Esophagus squamous epithelium (tissue), 5 donors: ENCODE measurements at places on chromosomes 4 and X. TPM values are rescaled to one million over a fixed set of nuclear protein-coding genes. Genes with fewer than 3 reads are reported as not detected.

- DNase-seq: no peak
- H3K4me1 ChIP-seq: no peaks in the 10 kb centered on the region
- no peak overlapping the region for H3K27ac ChIP-seq
- H3K27me3 ChIP-seq: no peaks in the 10 kb centered on the region
- no peaks in the 10 kb centered on the region for H3K36me3 ChIP-seq
- no peak overlapping the region for H3K4me3 ChIP-seq
Measured at GRCh38 chr4:36288731-36289426, 7.5 kb downstream of the DTHD1 start.

DNA sequence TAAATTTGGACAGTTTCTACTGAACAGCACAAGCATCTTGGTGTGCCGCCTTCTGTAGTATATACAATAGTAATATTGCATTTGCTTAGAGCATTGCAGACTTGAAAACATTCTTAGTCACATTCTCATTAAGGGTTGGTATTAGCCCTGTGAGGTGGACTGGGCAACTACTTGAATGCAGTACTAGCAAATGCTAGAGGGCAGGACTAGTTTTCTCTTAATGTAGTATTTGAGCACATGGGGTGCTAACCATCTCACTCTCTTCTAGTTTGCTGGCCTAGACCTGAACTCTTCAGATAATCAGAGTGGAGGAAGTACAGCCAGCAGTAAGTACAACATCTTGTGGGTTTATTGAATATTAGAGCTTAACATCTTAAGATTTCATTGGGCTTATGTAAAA is 3.2 kb downstream of the DDX3X start:
- peaks cover 14% of the 10 kb centered on the region for H3K36me3 ChIP-seq
- DNase-seq: no peak
- H3K4me3 ChIP-seq: peak overlapping the region; percentile 73
- peaks cover 46% of the 10 kb centered on the region for H3K4me1 ChIP-seq
- H3K27ac ChIP-seq: no peak overlapping the region

DNA sequence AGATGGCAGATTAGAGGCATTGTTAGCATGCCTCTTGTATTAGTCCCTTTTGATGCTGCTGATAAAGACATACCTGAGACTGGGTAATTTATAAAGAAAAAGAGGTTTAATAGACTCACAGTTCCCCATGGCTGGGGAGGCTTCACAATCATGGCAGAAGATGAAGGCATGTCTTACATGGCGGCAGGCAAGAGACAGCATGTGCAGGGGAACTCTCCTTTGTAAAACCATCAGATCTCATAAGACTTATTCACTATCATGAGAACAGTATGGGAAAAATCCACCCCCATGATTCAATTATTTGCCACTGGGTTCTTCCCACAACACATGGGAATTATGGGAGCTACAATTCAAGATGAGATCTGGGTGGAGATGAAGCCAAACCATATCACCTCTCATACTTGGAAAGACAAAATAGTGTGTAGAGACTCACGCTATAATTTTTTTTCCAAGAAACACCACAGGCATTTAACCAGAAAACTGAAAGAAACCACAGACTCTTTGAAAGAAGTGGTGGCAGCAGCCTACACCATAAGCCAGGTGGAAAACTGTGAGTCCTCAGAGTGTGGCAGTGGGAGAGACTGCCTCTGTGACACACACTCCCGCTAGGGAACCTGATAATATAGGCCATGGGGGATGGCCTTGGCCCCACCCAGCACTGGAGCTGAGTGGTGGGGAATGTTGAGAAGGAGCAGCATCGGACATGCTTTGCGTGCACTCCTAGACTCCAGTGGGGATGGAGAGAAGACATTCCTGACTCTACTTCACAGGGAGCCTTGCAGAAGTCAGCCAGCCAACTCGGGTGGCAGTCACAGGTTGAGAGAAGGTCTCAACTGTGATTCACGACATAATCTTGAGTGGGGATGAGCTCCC is 51.5 kb downstream of the SLC2A9 start:
- no peak overlapping the region for H3K27ac ChIP-seq
- H3K4me3 ChIP-seq: no peak overlapping the region
- H3K4me1 ChIP-seq: peaks cover 4% of the 10 kb centered on the region
- H3K27me3 ChIP-seq: no peaks in the 10 kb centered on the region
- H3K36me3 ChIP-seq: peaks cover 16% of the 10 kb centered on the region

DNA sequence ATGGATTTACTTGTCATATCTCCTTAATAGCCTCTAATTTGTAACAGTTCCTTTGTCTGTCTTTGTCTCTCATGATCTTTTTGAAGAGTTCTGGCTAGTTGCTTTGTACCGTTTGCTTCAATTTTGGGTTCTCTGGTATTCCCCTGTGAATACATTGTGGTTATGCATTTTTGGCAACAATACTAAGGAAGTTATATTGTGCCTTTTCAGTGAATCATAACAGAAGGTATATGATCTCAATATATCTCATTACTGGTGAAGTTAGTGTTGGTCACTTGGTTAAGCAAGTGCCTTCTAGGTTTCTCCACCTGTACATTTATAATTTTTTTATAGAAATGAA is 48.6 kb downstream of the DCLK2 start:
- no peak overlapping the region for H3K27ac ChIP-seq
- H3K4me3 ChIP-seq: no peak overlapping the region
- no peaks in the 10 kb centered on the region for H3K4me1 ChIP-seq
- DNase-seq: no peak
- H3K36me3 ChIP-seq: no peaks in the 10 kb centered on the region

DNA sequence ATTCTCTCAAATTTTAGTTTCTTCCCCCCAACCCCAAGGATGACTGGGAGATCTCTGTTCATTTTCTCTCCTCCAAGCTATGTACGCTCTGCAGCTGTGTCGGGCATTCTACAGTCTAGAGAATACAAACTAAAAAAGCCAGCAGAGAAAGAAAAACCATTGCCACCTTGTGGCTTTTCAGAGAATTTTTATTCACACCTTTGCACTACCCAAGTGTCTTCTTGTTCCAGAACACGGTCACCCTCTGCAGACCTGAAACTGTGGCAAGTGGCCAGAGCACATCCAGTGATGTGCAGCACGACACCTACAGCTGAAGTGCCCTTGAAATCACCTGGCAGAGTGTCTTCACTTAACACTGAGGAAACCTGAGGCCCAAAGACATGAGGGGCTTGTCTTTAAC is 68.6 kb downstream of the CHST7 start:
- H3K27me3 ChIP-seq: no peaks in the 10 kb centered on the region
- DNase-seq: no peak
- H3K4me1 ChIP-seq: no peaks in the 10 kb centered on the region
- H3K4me3 ChIP-seq: no peak overlapping the region

DNA sequence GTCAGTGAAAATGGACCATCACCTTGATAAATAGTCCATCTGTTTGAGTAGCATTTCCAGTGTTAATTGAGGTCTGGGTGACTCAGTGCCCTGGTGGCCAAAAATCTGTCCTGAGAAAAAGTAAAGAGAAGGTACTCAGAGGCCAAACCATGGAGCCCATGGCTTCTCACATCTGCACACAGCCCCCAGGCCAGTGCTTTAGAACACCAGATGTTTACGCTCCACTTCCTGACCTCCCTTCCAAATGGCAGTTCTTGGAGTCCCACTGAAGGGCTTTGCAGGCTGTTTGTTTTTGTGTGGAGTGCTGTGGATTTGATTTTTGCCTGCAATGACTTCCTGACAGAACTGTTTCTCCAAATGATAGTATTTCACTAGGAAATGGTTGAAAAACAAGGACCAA is 60.2 kb upstream of the GPC4 start:
- DNase-seq: no peak
- no peak overlapping the region for H3K27ac ChIP-seq
- H3K27me3 ChIP-seq: no peaks in the 10 kb centered on the region
- no peak overlapping the region for H3K4me3 ChIP-seq

DNA sequence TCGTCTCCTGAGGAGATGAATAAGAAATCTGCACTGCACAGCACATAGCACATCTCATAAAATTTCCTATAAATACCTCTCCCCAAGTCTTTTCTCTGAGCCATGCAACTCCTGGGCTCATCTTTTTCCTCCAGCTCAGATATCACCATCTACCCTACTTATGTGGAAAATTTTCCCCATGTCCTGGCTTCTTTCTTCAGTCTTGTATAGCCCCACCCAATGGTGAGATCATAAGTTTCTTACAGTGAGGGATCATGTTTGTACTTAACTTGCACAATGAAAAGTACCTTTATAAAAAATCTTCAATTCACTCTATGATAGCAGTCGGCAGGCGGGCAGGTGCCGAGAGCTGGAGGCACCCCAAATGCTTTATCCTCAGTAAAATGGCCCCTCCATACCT is 198.6 kb upstream of the S100G start:
- no peak overlapping the region for H3K27ac ChIP-seq
- no peaks in the 10 kb centered on the region for H3K27me3 ChIP-seq
- H3K4me3 ChIP-seq: no peak overlapping the region
- H3K4me1 ChIP-seq: no peaks in the 10 kb centered on the region

GRCh38 chr4:169248645-169249044 is 22.1 kb downstream of the SH3RF1 start:
- H3K36me3 ChIP-seq: no peaks in the 10 kb centered on the region
- no peak overlapping the region for H3K4me3 ChIP-seq
- peaks cover 56% of the 10 kb centered on the region for H3K4me1 ChIP-seq
- H3K27ac ChIP-seq: no peak overlapping the region
- DNase-seq: no peak
- no peaks in the 10 kb centered on the region for H3K27me3 ChIP-seq

- no peaks in the 10 kb centered on the region for H3K4me1 ChIP-seq
- H3K27me3 ChIP-seq: no peaks in the 10 kb centered on the region
- H3K4me3 ChIP-seq: no peak overlapping the region
- H3K36me3 ChIP-seq: no peaks in the 10 kb centered on the region
Measured at GRCh38 chr4:169846396-169846795, 88.7 kb upstream of the HPF1 start.

DNA sequence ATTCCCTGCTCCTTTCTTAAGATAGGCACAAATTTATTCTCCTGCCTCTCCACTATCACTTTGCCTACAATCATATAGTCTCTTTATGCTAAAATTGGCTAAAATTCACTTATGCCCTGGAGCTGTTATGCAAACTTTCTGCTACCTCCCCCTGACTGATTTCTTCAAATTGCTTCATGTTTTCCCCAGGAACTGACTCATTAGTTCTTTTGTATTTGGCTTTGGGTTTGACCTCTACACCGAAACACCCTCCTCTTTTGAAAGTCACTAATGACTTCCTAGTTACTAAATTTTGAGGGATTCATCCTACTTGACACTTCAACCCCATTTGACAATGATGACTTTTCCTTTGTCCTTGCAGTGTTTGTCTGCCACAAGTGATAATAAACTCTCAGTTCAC is 222.6 kb downstream of the NDST4 start:
- H3K27me3 ChIP-seq: no peaks in the 10 kb centered on the region
- no peak overlapping the region for H3K4me3 ChIP-seq
- H3K27ac ChIP-seq: no peak overlapping the region
- no peaks in the 10 kb centered on the region for H3K4me1 ChIP-seq
- H3K36me3 ChIP-seq: no peaks in the 10 kb centered on the region

DNA sequence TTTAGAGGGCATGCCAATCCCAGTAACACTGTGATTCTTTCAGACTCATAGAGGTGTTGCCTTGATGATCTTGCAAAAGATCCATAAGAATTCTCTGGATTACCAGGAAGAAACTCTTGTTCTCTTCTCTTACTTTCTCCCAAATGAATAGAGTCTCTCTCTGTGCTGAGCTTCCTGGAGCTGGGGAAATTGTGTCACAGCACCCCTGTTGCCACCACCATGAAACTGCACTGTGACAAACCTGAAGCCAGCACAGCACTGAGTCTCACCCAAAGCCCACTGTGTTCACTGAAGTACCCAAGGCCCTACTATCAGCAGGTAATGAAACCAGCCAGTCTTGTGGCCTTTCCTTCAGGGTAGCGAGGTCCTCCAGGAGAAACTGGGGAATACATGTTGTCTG is 332.7 kb upstream of the FGF16 start:
- no peaks in the 10 kb centered on the region for H3K36me3 ChIP-seq
- H3K4me3 ChIP-seq: no peak overlapping the region
- DNase-seq: no peak
- H3K27ac ChIP-seq: no peak overlapping the region

- no peak overlapping the region for H3K4me3 ChIP-seq
- no peaks in the 10 kb centered on the region for H3K36me3 ChIP-seq
- no peak for DNase-seq
- no peaks in the 10 kb centered on the region for H3K27me3 ChIP-seq
Measured at GRCh38 chr4:166622425-166622977, 611.8 kb downstream of the SPOCK3 start.

GRCh38 chrX:10043386-10043785 is 76.2 kb downstream of the CLDN34 start:
- H3K36me3 ChIP-seq: no peaks in the 10 kb centered on the region
- no peak for DNase-seq
- H3K27me3 ChIP-seq: no peaks in the 10 kb centered on the region
- no peak overlapping the region for H3K4me3 ChIP-seq
- peak overlapping the region; percentile 34 for H3K27ac ChIP-seq

- H3K4me1 ChIP-seq: no peaks in the 10 kb centered on the region
- no peak for DNase-seq
- H3K27ac ChIP-seq: no peak overlapping the region
- no peaks in the 10 kb centered on the region for H3K36me3 ChIP-seq
- H3K4me3 ChIP-seq: no peak overlapping the region
Measured at GRCh38 chr4:15436513-15436912, 8.7 kb downstream of the C1QTNF7 start.

DNA sequence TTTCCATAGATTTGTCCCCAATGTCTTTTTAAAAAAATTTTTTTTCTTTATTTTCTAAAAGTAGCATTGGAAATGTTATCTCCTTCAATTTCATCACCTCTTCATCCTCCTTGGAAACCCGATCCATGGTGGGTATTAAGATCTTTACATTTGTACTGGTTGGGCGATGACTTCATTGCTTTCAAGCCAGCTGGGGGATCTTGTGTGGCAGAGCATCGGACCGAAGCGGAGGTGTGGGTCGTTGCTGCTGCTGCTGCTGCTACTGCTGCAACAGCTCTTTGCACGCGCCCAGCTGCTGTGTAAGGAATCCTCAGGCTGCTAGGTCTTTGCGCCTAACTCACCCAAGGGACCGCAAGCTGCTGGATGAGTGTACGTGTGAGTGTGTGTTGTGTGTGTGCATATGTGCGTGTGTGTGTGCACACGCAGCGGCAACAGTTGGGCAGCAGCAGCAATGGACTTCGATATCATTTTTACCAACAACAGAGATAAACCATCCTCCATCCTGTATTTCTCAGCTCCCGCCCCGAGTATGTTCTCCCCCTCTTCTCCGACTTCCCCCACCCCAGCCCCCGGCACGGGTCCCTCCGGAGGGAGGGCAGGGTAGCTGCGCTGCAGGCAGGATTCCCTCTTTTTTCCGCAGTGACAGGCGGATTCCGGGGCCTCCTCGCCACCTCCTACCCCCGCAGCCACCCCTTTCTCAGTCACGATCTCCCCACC is 768 bp upstream of the CDKL5 start:
- H3K4me1 ChIP-seq: no peaks in the 10 kb centered on the region
- DNase-seq: no peak
- peak overlapping the region; percentile 90 for H3K27ac ChIP-seq
- H3K27me3 ChIP-seq: no peaks in the 10 kb centered on the region
- peak overlapping the region; percentile 83 for H3K4me3 ChIP-seq

GRCh38 chr4:132642016-132642817 is 506.9 kb upstream of the PCDH10 start:
- no peaks in the 10 kb centered on the region for H3K36me3 ChIP-seq
- H3K4me1 ChIP-seq: no peaks in the 10 kb centered on the region
- no peaks in the 10 kb centered on the region for H3K27me3 ChIP-seq
- no peak overlapping the region for H3K27ac ChIP-seq
- no peak for DNase-seq

Gene SRPX
- total RNA-seq: 0.99 TPM

Gene VCX2
- not detected for total RNA-seq

Gene FHIP1A
- total RNA-seq: 66.2 TPM

Gene DUSP21
- total RNA-seq: not detected

Gene UBL4A
- total RNA-seq: 39.6 TPM

Gene TCEAL5
- total RNA-seq: not detected

Gene NIPAL1
- 32.6 TPM for total RNA-seq

Gene DRD5
- not detected for total RNA-seq

Gene TRIM75
- total RNA-seq: not detected
